Forelimb muscle (tissue), 1 donor: ENCODE measurements at places on chromosomes 2 and 18. TPM values are rescaled to one million over a fixed set of nuclear protein-coding genes. Genes with fewer than 3 reads are reported as not detected.

The STK39 gene
- polyA plus RNA-seq = 17.1 TPM

The RESP18 gene
- not detected for polyA plus RNA-seq

The CD207 gene
- 0.19 TPM for polyA plus RNA-seq

The CFAP65 gene
- polyA plus RNA-seq = not detected

The PKDCC gene
- 117 TPM for polyA plus RNA-seq

The UGT1A10 gene
- polyA plus RNA-seq = not detected

The TMEM200C gene
- polyA plus RNA-seq = 0.75 TPM

DNA sequence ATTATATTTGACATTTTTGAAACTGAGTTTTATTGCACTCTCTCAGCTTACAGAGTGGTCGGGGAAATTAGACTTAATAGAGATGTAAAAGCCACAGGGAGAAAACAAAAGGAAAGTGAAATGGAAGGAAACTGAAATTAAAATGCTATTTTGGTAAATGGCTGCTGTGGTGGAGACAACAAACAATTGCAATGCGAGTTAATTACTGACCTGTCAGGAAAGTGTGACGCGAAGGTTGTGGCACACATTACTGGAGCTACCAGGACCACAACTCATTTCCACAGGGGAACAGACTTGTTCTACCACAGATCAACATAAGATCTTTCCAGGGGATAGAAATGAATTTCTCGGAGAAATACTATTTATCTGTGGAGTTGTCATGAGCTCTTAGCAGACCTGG lies 19.5 kb downstream of the ARHGAP15 start:
- no peak for DNase-seq

- no peak for DNase-seq
These were observed 38.9 kb upstream of the FBXO11 start for GRCh38 chr2:47945046-47945781.

- no peak for DNase-seq
These were observed 11.8 kb upstream of the ATOH8 start for GRCh38 chr2:85741833-85742455.

- DNase-seq = no peak
These were observed 133.1 kb downstream of the MYCN start for GRCh38 chr2:16073471-16073870.

DNA sequence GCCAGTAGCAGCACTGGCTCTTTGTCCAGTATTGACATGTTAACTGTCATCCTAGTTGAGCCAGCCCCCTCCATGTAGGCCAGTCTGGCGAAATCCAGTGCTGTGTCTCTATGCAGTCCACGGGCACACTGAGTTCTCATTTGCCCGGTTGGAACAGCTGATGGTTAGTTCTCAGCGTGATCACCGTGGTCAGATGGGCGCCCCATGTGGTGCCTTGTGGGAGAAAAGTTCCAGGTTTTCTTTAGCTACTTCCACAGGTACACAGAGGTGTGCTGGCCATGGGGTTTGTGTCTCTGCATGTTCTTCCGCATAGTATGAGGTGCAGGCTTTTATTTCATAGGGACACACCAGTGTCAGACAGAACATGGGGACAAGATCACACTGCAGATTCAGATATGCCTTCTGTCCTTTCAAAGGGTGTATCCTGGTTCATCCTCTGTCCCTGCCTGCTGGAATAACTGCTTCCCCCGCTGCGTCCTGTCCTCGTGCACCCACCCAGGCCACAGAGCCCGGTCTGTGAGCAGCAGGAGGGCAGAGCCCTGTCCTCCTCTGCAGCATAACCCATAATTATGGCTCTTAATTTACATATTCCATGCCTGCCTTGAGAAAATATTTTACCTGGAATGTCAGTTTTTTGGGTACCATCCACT lies 334.1 kb downstream of the GBX2 start:
- no peak for DNase-seq

GRCh38 chr2:182444806-182445205 lies 18.0 kb upstream of the PDE1A start:
- DNase-seq = no peak

DNA sequence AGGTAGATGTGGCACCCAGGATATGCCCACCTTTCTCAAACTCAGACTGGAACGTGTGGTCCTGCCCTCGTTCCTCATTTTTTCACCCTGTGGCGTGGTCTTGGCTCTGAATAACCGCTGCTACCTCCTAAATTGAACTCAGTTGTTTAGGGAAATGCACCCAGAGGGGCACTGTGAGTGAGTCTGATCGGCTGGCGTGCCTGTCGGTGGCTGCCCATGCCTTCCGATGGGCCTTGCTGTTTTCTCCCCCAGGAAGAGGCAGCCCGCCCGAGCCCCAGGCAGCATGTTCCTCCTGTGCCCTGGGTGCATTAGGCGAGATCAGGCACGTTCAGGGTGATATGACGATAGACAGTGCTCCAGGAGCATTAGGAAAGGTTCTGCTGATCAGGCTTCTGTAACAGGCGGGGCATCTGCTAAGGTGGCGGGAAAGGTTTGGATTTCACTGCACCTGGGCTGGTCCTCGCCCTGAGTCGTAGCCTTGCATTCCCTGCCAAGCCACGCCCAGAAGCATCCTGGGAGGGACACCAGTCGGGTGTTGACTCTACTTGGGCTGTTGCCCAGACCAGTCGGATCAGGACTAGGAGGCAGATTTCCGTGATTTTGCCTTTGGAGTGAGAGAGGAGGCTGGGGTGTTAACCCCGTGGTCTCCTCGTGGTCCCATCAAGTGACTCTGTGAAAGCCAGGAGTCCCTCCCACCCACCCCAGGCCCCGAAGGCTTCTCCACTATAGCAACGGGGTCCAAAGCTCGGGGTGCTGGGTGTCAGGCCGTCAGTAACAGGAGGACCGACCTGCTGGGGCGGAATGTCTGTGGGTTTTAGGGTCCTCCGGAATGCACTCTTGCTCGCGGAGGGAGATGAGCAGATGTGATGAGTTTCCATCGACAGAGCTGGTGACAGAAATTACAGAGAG lies 75.1 kb downstream of the SH3BP4 start:
- DNase-seq = no peak

DNA sequence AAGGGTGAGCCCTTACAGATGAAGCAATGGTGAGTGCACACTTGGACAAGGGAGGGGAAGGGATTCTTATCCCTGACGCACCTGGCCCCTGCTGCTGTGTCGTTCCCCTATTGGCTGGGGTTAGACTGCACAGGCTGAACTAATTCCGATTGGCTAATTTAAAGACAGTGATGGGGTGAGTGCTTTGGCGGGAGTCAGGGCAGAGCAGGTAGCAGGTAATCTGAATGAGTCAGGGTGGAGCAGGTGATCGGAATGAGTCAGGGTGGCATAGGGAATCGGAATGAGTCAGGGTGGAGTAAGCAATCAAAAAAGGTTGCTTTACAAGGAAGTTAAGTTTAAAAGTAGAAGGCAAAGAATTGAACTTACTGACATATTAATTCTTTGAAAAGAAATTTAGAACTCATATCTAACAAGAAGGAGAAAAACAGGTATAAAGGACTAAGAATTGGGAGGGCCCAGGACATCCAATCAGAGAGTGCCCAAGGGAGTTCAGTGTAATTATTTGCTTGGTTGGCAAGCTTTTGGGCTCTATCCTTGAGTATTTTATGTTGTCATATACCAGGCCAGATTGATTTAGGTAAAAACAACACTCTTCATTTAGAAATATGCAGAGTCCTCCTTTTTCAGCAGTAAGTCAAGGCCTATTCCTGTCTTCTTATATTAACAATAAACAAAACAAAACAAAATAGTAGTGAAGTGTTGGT lies 52.3 kb upstream of the RALBP1 start:
- no peak for DNase-seq

- no peak for DNase-seq
These were observed 218.8 kb downstream of the SCG2 start for GRCh38 chr2:223383315-223383714.

- DNase-seq = no peak
These were observed 1108.3 kb upstream of the KLHL29 start for GRCh38 chr2:22276696-22277095.

- no peak for DNase-seq
These were observed 256.3 kb upstream of the MYT1L start for GRCh38 chr2:2587354-2587753.

DNA sequence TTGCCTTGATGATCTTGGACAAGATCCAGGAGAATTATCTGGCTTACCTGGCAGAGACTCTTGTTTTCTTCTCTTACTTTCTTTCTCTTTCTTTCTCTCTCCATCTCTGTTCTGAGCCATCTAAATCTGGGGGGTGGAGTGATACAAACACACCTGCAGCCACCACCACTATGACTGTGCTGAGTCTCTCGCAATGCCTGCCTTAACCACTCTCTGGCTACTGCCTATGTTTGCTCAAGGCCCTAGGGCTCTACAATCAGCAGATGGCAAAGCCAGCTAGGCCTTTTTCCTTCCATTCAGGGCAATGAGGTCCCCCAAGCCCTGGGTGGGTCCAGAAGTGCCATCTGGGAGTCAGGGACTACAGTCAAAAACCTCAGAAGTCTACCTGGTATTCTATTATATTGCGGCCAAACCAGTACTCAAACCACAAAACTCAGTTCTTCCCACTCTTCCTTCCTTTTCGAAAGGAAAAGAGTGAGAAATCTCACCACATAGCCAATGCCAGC lies 978.9 kb upstream of the NXPH2 start:
- DNase-seq = no peak

DNA sequence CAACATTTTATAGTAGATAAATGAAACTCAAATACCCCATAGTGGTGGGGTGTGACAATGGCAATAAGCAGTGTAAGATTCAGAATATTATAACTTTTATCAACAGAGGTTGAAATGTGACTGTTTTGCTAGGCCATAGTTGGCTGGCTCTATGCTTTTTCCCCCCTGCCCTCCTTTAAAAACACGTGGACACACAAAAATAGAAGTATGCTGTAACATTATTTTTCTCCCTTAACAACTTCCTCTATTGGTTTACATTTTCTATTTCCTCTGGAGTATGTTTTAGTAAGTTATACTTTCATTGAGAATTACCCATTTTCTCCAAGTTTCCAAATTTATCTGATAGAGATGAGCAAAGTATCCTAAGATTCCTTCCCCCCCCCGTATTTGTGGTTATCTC lies 31.1 kb downstream of the NDUFAF7 start:
- no peak for DNase-seq

- DNase-seq = no peak
These were observed 114.3 kb downstream of the GCA start for GRCh38 chr2:162458240-162458639.

- no peak for DNase-seq
These were observed 166.8 kb downstream of the TWIST2 start for GRCh38 chr2:239014458-239015217.

DNA sequence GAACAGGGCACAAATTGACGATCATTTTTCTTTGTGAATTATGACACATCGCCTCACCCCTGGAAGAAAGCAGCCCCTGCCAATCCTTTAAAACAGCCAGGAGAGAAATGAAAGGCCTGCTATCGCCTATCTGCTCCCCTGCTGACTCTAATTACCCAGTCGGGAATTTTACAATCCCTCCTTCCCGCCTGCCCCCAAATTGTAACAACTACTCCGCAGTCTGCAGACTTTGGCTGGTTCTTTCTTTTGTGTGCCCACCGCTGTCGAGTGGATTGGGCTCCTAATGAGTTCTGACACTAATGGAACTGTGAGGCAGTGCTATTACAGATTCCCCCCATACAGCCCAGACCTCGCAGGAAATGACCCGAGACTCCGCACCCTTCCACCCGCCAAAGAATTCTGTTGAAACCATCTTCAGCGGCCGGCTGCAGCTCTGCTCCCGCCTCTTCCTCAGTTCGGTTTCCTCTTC lies 281.2 kb upstream of the PARD3B start:
- no peak for DNase-seq

GRCh38 chr2:174682007-174682577 lies 82.2 kb downstream of the CHRNA1 start:
- DNase-seq = no peak

DNA sequence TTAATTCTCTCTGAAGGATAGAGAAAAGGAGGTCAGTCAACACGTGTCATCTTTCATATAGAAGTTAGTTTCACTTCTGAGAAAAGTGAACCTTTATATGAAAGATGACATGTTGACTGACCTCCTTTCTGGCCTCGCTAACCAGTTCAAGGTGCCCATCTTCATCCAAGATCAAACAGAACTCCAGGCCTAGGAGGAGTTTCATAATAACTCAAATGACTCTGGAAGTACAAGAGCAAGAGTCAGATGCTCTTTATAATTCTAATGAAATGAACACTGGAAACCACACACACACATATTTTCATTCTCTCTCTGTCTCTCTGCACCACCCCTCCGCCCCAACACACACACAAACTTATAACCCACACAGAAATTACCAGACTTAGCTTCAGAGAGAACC lies 16.3 kb downstream of the ANKRD44 start:
- DNase-seq = no peak

GRCh38 chr2:197176522-197176921 lies 134.1 kb downstream of the ANKRD44 start:
- no peak for DNase-seq
